ENCODE measurements at places on chromosomes 11 and 22.

DNA sequence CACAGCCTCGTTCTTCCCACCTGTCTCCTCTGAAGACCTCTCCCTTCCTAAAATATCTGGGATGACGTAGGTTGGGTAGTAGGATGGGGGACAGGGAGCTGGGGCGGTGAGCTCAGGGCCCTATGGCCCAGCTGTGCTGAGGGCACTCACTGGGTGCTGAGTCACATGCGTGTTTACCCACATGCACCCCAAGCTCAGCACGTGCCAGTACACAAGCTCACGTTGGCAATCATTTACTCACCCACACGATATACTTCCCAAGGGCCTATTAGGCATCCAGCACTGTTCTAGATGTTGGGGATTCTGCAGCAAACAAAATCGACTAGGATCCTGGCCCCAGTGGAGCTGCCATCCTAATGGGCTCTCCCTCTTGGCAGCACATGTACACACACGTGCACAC lies 28.7 kb downstream of the ARAP1 start:
- DNase-seq: no peak

- DNase-seq: no peak
Measured at GRCh38 chr22:25563761-25564319, 635 bp upstream of the GRK3 start.

DNA sequence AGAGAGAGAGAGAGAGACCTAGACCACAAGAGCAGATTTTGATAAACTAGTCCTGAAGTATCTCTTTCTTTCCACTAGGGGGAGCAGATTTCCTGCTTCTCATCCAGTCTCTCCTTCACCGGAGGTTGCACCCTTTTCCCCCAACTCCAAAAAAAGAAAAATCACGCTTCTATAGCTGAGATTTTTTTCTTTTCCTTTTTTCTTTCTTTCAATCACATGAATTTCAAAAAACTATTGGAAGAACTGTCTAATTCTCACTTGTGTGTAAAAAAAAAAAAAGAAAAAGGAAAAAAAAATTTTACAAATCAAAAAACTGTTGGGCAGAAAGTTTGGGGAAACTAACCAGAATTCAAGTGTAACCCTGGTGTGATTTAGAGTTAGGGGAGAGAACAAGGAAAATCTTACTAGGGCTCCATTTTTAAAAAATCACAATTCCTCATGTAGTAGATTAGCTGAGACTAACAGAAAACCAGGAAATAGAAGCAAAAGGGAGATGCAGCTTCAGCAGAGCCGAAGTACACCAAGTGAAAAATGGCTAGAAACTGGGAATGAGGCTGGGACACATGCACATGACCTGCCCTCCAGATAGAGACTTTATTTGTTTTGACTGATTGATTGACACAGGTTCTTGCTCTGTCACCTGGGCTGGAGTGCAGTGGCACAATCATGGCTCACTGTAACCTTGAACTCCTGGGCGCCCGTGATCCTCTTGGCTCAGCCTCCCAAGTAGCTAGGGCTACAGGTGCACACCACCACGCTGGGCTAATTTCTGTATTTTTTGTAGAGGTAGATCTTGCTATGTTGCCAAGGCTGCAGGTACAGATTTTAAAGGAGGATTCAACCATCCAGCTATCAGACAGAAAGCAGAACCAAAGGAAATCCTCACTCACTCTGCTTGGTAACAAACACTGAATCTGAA lies 27.1 kb downstream of the SDHD start:
- no peak for DNase-seq

- no peak for DNase-seq
Measured at GRCh38 chr22:30252411-30253204, 6.0 kb upstream of the LIF start.

- DNase-seq: no peak
Measured at GRCh38 chr11:45864041-45864440, 16.8 kb downstream of the CRY2 start.

- DNase-seq: no peak
Measured at GRCh38 chr11:45484326-45484883, 181.0 kb downstream of the CHST1 start.

DNA sequence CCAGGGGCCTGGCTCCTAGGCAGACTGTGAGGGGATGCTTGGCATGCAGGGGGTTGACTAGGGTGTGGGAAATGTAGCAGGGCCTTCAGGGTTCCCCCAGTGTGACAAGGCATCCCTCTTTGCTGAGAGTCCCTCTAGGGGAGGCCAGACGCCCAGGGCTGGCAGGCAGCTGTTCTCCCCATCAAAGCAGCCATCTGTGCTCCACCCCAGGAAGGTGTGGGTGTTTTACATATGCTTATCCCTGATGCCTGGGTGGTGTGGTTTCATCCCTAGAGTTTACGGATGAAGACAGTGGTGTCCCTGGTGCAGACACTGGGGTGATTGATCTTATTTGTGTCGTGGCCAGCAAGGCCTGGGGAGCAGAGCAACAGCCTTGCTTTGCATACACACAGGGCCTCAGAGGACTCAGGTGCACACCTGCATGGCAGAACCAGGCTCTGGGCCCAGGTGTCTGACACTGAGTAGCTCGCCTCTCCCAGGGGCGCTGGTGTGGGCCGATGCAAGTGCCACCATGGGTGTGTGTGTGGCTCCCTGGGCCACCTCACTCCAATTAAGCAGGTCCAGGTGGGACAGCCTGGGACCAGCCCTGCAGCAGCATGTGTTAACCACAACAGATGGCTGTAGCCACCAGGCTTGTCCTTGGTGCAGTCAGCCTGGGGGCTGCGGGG lies 74.2 kb downstream of the MED15 start:
- DNase-seq: no peak

DNA sequence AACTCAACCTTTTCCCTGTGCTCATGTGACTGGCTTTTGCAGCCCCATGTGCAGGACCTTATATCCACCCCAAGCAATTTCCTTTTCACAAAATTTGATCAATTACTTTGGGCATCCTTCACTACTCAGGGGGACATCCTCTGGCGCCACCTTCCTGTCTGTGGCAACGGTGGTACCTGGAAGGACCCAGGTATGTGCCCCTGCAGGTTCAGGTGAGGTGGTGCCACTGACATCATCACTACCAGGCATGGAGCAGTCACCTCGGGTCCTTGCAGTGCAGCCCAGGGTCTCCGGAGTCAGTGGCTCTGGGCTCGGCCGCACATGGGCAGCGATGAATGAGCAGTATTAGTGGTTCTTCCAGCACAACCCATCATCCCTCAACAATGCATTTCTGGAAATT lies 37.7 kb upstream of the B3GAT1 start:
- DNase-seq: no peak

DNA sequence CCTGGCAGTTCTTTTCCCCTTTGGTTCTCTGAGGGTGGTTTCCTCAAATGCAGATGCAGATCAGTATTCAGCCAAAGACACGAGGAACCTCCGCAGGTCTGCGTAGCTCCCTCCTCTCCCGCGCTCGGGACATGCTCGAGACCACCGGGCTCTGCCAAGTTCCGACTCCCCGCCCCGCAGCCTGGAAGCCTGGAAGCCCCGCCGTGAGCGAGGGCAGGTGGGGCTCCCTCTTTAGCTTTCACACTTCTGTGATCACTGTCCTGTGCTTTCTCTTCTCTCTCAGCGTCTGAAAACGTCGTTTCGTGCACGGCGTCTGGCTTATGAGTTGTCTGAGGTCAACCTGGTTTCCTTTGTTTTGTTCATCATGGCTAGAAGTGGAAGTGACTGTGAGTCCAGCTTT lies 26.6 kb downstream of the ZBED4 start:
- DNase-seq: no peak

- DNase-seq: peak; percentile 25
Measured at GRCh38 chr11:44530413-44531115, 34.9 kb upstream of the CD82 start.

GRCh38 chr11:18768978-18769377 lies 22.6 kb downstream of the PTPN5 start:
- DNase-seq: no peak

- DNase-seq: no peak
Measured at GRCh38 chr11:47314992-47315391, 37.5 kb downstream of the MYBPC3 start.

- DNase-seq: no peak
Measured at GRCh38 chr22:30753701-30754100, 59.0 kb downstream of the OSBP2 start.

DNA sequence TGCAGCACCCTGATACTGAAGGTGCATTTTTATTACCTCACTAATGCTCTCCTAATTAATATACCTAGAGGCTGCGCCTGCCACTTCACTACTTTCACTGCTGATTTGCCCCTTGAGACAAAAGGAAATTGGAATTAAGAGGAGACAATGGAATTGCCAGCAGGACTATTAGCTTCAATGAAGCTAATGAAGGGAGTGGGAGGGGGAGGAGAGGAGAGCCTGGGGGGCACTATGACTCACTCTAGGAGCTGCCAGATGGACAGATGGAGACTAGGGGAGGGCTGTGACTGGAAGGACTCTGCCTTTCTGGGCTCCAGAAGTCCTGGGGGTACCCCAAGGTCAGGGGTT lies 102.8 kb upstream of the DRD2 start:
- no peak for DNase-seq

DNA sequence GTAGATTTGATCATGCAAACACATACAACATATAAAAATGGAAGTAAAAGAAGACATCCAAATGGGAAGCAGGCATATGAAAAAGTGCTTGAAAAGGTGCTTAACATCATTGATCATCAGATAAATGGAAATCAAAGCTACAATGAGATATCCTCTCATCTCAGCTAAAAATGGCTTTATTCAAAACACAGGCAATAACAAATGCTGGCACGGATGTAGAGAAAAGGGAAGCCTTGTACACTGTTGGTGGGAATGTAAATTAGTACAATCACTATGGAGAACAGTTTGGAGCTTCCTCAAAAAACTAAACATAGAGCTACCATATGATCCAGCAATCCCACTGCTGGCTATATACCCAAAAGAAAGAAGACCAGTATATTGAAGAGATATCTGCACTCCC lies 549 bp upstream of the TCN1 start:
- DNase-seq: no peak

DNA sequence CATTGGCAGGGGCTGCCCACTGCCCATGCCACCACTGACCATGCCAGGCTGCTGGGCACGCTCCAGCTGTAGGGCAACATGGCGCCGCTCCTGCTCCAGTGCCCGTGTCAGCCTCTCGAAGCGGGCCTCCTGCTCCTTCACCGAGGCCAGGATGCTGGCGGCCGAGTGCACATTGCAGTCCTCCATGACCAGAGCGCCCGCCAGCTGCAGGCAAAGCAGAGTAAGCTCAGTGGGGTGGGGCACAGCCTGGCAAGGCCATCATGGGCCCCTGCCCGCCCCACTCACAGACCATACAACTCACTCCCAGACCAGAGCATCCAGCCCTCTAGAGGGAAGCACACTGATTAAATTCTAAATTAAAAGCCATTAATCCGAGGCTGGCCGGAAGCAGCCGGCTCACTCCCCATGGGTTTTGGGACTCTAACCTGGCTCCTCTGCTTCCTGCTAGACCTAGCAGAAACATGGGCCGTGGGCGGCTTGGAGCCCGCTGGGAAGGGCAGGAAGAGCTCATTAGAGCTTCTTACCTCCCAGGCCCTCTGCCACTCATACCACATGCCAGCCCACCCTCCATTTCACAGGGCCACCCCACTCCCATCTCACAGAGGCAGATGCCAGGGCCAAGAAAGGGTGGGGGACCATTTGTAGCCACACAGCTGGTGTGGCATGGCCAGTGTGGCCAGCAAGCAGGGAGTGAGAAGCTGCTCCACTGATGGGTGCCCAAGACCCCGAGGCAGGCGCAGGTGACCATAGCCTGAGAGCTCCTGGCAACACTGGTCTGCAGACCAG lies 25.8 kb downstream of the ARVCF start:
- DNase-seq: no peak

DNA sequence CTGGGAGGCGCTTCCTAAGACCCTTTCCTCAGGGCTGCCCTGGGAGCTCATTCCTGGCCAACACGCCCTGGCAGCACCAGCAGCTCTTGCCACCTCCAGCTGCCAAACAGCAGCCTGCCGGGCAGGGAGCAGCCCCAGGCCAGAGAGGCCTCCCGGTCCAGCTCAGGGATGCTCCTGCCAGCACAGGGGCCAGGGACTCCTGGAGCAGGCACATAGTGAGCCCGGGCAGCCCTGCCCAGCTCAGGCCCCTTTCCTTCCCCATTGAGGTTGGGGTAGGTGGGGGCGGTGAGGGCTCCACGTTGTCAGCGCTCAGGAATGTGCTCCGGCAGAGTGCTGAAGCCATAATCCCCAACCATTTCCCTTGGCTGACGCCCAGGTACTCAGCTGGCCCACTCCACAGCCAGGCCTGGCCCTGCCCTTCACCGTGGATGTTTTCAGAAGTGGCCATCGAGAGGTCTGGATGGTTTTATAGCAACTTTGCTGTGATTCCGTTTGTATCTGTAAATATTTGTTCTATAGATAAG lies 7.6 kb downstream of the SLC39A13 start:
- no peak for DNase-seq

GRCh38 chr11:64659417-64660144 lies 63.4 kb downstream of the NRXN2 start:
- no peak for DNase-seq

- DNase-seq: no peak
Measured at GRCh38 chr22:32803020-32803737, 1.7 kb downstream of the TIMP3 start.

- no peak for DNase-seq
Measured at GRCh38 chr11:59069087-59069486, 17.0 kb upstream of the GLYATL1B start.

GRCh38 chr11:64728757-64729365 lies 5.9 kb upstream of the NRXN2 start:
- no peak for DNase-seq

DNA sequence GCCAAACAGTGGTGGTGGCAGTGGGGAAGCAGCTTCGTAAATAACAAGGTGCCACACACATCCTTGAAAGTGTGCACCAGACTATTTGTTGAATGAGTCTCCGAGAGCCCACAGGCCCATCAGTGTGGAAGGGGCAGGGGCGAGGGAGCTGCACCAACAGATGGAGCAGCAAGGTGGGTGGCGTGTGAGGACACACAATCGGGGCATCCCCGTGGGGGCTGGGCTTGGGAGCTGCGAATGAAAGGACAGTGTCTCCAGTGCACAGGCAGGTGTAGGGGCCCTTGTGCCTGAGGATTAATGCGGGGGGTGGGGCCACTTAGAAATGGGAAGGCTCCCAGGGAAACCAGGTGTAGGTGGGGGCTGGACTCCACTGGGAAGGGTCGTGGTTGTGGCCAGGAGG lies 2.8 kb downstream of the NRXN2 start:
- no peak for DNase-seq
